NCI-H69 (cell line): ENCODE measurements at places on chromosomes 1 and 21.

DNA sequence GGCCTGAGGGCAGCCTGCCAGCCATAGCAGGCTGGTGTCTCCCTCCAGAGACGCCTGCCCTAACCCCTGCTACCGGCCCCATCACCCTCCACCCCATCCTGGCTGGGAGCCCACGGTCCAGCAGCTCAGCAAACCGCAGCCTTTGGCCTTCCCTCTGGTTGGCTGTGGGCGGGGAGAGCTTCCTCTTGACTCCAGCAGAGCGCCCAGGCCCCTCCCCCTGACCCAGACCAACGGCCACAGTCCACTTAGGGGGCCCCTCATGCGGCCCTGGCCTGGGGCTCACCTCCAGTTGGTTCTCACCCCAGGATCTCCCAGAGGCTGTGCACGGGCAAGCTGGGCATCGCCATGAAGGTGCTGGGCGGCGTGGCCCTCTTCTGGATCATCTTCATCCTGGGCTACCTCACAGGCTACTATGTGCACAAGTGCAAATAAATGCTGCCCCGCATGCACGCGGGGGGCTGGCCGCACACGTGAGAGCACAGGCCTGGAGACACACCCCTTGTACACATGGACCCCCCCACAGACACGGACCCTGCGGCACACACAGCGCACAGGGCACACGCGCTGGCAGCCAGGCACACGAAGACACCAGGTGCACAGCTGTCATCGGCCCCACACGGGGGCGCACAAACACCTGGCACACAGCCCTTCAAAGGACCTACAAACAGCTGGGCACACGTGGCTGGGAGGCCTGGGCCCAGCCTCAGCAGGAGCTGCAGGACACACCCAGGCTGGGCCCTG, 3.1 kb downstream of the SMIM1 start:
- peak; percentile 88 for DNase-seq

DNA sequence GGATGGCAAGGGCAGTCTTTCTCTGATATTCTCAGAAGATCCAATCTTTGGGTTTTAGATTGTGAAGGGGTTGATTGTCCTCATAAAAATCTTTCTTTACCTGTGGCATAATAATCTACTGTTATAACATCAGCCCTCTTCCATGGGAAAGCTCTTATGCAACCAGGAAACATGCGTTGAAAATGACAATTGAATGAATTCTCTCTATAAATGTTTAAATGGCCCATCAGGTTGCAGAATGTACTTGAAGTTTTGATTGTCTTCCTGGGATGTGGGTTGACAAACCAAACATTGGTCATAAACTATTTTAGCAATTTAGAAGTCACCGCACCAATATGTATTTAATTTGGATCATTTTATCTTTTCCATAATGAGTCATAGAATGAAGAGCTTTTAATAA, 31.7 kb upstream of the ITLN1 start:
- DNase-seq = no peak

DNA sequence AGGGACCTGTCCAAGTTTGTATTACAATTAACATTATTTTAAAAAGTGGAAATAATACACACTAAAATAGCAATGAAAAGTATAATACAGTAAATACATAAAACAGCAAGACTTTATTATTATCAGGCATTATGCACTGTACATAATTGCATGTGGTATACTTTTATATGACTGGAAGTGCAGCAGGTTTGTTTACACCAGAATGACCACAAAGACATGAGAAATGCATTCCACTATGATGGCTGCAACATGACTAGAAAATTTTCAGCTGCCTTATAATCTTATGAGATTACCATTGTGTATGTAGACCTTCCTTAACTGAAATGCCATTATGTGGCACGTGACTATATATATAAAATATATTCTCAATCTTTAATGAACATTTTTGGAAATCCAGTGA, 1699.6 kb downstream of the KCNT2 start:
- DNase-seq = no peak

DNA sequence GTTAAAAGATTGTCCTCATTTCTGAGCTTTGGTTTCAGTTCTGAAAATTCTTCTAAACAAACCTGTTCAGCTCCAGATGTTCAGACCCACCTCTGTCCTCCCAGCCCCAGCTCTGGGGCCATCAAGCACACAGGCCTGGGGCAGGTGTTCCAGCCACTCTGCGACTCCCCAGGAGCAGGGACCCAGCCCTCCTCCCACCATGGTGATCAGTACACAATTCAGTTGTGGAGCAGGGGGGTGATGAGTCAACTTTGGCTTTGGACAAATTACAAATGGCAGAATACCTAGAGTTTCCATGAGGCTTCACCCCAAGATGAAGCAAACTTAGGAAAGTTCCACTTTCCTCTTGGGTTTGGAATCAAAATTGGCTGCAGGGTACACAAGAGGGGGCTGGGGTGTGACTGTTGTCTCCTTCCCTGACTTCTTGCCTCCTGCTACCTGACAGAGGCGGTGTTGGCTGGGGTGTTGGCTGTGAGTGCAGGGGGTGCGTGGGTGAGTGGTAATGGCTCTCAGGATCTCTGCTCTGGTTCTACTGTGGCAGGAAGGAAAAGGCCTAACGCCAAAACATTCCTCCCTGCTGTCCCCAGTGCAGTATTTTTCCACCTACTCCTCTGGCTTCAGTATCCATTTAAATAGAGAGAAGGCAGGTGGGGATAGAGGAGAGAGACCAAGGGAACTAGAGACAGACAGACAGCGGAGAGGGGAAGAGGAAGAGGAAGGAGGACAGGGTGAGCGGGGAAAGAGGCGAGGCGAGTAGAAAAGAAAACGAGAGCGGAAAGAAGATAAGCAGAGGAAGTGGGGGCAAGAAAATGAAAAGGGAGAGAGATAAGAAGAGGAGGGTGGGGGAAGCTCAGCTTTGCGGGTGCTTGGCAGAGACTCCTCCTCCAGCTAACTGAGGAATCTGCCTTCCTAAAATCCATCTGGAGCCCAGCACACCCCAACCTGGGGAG, 20.6 kb upstream of the LRRN2 start:
- no peak for DNase-seq

DNA sequence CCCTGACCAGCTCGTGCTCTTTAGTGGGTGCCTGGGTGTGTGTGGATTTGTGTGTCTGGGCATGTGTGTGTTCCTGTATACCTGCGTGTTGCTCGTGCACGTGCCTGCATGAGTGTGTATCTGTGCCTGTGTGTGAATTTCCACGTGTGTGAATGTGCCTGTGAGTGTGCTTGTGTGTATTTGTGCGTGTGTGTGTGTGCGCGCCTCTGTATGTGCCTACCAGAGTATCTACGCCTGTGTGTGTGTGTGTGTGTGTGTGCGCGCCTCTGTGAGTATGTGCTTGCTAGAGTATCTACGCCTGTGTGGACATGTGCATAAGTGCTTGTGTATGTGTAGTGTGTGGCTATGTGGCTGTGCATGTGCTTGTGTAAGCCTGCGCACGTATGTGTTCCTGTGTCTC, 691 bp upstream of the SELENBP1 start:
- peak; percentile 23 for DNase-seq
